ENCODE measurements at places on chromosomes 16 and 17.

DNA sequence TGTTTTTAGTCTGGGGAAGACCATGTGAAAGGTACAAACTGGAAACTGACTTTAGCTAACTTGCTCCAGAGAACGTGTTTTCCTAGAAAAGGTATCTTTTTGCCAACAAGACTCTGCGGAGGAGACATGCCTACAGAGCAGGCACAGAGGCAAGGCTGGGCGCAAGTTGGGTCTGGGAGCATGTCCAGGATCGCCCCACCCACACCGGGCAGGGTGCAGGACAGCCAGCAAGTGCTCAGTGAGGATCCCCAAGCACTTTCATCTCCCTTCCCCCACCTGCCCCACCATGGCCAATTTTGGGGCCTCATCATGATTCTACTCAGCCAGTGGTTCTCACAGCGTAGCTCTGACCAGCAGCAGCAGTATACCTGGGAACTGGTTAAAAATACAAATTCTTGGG, 18.2 kb upstream of the ROGDI start:
- DNase-seq: no peak

DNA sequence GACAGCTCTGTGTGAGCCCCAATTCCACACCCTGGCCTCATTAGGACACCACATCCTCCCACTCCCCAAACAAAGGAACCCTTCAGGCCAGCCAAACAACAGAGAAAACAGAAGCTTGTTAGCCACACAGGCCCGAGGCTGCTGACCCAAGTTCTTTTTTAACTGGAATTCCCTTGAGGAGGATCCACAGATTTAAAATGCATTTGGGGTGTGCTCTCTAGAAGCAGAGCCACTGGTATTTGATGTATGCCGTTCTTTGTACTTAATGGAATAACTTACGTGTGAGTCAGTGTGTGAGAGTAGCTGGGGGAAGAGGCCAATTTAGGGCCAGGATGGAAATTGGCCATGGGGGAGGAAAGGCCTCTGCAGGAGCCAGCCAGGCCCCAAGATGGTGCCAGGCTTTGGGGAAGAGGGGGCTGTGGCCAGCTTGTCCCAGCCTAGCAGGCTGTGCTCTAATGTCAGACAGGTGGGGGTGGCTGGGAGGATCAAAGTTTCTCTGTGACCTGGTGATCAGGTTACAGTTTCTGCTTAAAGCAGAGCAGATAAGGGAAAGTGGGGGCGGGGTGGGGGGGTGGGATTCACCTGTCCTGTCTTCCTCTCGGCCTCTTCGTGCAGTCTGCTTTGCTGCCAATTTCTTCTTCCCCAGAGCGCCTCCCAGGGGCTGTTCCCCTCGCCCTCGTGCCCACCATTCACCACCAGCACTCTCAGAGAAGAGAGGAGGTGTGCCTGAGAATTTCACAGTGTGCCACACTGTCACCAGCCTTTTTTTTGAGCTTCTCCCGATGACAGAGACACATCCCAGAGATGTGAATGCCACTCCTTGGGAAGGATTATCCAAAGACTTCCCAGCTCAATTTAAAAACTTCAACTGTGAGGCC, 50.8 kb downstream of the TOM1L2 start:
- DNase-seq: peak; percentile 57

DNA sequence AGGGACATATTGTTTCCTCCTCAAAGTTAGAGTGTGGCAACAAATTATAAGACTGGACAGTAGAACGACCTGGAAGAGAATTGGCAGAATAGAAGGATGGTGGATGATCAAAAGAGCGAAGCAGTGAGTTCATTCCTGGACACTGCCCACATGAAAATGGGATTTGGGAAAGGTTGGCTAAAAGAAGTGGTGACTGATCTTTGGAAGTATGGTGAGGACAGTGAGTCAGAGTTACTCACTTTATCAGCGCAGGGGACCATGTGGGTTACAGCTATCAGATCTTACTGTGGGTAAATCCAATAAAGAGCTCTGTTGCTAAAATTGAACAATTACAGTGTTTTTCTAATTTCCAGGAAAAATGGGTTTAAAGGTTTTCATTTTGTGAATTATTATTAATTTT, 2.7 kb upstream of the TANC2 start:
- DNase-seq: no peak

- DNase-seq: peak; percentile 58
These were observed 102.5 kb downstream of the MRM1 start for GRCh38 chr17:36703860-36704266.

DNA sequence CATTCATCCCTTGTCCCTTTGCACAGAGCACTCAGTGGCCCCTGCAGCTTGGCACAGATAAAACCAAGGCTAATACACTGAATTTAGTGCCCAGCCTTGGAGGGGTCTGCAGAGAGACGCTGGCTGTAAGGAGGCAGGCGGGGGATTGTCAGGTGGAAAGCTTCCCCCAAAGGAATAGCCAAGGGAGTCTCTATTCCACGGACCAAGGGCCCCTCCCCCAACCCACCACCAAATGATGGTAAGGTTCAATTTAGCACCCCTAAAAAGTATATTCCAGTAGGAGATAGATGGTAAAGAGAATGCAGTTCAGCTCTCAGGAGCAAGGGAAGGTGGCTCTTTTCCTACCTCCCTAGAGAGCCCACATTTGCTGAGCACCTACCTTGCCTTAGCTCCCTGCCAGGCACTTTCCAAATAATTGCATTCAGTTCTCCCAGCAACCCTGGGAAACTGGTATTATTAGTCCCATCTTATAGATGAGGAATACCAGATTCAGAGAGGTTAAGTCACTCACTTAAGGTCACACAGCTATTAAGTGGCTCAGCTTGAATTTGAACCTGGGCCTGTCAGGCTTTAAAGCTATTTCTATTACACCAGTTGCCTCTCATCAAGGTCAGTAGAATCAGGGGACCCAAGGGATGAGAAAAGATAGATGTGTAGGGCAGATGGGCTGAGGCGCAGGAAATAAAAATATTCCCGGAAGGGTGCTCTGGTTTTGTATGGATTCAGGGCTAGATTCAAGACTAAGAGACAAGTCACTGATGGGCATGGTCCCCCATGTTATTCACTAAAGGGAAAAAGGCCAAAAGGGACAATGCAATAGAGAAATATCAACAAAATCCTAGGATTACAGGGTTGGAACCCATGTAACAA, 20.0 kb upstream of the ZFHX3 start:
- no peak for DNase-seq

DNA sequence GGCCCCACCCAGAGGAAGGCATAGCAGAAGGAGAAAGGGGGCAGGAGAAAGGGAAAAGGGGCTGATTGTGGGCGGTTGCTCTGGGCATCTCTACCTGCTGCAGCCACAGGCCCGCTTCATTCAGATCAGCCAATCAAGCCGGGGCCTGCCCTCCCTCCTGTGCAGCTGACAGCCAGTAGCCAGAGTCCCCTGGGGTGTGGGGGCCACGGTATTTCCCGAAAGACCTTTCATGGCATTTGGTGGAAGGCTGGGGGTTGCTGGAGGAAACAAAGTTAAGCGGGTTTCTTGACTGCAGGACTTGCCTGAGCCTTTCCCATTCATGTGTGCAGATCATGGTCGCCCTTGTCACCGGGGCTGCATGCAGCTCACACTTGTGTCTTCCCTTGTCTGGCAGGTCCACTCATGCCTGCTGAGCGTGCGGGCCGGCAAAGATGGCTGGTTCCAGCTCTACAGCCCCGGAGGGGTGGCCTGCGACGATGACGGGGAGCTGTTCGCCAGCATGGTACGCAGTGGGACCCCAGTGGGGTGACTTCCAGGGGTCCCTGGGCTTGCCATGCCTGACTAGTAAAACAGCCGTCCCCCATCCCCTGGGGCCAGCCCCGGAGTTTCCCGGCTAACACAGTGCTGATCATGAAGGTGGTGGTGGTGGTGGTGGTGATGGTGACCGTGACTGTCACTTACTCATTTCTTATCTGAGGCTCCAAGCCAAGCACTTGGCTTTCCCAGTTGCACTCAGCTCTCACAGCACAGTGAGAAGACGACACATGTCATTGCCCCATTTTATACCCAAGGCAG, 82.7 kb upstream of the PLCG2 start:
- no peak for DNase-seq

DNA sequence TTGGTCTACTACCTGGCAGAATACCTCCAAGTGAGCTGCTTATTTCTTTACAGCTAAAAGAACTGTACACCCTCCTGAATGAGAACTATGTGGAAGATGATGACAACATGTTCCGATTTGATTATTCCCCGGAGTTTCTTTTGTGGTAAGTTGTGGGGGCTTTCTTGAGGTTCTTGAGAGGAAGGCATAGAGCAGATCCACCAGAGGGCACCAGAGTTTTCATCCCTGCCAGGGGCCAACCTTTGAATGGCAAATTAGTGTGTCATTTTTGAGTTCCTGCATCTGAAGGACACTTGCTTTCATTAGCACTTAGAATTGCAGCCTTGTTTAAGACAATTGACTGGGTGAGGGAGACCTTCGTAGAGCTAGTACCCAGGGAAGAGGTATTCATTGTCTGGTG, 35.0 kb downstream of the NMT1 start:
- no peak for DNase-seq

- no peak for DNase-seq
These were observed 7.8 kb downstream of the ATP2A3 start for GRCh38 chr17:3956327-3956957.

DNA sequence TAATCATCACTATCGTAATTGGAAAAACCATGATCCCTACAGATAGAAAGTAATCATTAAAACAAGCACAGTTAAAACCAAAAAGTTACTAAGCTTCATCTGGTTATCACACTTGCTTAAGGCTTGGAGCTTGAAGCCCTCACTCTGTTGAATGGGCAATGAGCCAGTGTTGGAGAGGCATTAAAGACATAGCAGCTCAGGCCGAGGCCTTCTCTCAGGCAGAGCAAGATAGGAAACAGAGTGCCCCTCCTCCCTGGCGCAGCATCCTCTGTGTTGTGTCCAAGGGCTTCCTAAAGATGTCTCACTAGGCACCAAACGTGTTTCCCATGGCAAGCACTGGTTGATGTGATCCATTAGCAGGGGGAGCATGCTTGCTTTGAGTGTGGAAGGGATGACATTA, 34.9 kb upstream of the LGALS9 start:
- no peak for DNase-seq

GRCh38 chr16:57938936-57939871, 31.7 kb downstream of the CNGB1 start:
- peak; percentile 57 for DNase-seq

DNA sequence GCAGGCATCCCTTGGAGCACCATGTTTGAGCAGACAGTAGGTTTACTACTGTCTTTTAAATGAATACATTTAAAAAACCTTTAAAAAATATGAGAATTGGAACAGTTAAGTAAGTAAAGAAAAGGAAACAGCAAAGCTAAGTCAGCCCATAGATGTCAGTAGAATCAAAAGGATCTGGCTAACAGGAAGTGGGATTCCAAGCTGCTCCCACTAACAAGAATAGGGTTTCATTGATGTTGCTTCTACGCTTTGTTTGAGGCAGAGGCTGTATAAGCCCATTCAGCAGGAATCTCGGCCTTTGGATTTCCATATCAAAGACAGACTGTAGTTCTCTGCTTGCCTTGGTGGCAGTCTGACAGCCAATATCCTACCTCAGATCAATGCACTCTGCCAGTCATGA, 122.9 kb upstream of the ELAC2 start:
- DNase-seq: no peak

DNA sequence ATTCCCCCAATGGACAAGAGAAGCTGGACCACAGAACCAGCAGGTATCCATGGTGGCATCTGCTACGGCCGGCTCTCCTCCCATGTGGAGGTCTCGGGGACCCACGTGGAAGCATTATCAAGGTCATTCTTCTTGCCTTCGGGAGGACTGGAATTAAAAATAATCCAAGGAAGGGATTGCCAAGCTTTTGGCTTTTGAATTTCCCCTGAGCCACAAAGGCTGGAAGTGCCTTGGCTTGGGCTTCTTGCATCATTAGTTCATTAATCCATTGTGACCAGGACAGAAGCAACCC, 16.1 kb downstream of the NAGPA start:
- DNase-seq: no peak

DNA sequence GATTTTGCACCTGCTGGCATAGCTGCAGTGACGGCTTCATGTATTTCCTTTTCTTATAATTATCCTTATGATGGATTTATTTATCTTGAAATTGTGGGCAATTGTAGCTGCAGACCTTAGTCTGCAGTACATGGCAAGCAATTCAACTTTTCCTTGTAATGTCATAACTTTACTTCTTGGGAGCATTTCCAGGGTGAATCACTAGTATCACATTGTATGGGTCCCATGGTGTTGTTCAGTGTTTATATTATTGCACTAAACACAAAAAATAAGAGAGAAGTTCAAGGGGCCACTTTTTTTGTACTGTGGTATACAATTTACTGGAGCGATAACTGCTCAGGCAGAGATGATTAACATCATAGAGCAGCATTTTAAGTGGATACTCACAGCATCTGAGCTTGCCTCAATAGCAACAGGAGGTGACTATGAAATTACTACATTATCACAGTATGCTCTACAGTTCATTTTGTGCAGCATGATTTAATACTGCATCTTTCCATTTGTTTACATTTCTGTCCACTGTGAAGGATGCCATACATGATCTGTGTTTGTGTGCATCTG, 169.5 kb downstream of the STX8 start:
- no peak for DNase-seq

GRCh38 chr16:5065813-5066212, at the start of gene C16orf89:
Gene C16orf89, minus strand, starts transcription at chr16:5065956. Its CDS starts 48 bp downstream, at chr16:5065908.
- DNase-seq: no peak

DNA sequence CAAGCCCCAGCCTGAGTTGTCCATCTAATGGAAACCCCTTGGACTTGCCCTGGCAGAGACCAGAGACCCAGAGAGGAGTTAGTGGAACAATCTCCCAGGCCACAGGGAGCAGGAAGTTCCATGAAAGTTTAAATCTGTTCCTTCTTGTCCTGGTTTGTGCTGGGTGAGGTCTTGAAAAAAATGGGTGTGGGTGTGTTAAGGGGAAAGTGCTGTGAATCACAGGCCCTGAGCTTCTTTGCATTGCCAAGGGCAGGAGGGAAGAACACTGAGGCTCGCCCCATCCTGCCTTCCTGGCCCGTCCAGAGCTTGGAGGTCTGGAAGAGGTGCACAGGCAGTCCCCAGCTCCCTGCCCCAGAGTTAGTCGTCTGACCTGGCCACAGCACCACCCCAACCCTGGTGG, 2.3 kb downstream of the ADORA2B start:
- DNase-seq: no peak

GRCh38 chr17:29102741-29103181, 59.8 kb downstream of the PIPOX start:
- no peak for DNase-seq

GRCh38 chr16:88642881-88643643, 4.7 kb downstream of the IL17C start:
- no peak for DNase-seq

DNA sequence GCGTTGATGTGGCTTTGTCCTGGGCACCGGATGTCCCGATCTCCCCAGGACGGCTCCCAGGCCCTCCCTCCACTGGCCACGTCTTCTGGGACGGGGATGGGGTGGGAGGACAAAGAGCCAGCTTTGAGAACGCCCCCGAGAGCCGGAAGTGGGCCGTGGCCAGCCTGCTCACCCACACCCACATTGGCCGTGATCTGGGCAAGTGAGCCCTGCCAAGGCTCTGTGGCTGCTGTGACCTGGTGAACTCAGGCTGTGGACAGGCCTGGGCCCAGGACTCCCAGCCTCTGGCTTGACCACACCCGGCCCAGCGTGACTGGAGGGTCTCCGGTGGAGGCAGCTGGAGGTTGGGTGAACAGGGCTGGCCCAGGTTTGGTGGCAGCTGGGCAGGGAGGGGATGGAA, 3.3 kb downstream of the CDH15 start:
- no peak for DNase-seq

All from muscle of arm (tissue), 14 donors.